Anterior cingulate cortex (tissue), 58 donors: ENCODE measurements at places on chromosomes 16 and 17.

GRCh38 chr17:17001076-17001777 is 29.3 kb upstream of the TNFRSF13B start:
- no peak for DNase-seq

- DNase-seq = no peak
Measured at GRCh38 chr17:47902039-47902744, 6.2 kb downstream of the SP2 start.

GRCh38 chr16:5252791-5253190 is 155.2 kb upstream of the EEF2KMT start:
- no peak for DNase-seq

- peak; percentile 41 for DNase-seq
Measured at GRCh38 chr16:23508589-23509440, 1.5 kb downstream of the GGA2 start.

DNA sequence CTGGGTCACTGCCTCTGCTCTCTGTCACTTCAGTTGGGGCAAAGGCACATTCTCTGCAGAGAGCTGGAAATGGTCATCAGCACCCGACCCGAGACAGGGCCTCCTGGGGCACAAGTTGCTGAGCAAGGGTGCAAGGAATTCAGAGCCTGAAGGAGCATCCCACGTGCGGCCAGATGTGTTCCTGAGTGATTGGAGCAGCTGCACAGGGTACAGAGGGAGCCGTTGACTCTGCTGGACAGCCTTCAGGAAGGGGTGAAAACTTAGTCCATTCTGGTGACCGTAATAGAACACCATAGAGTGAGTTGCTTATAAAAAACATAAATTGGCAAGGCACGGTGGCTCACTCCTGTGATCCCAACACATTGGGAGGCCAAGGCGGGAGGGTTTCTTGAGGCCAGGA is 106.8 kb downstream of the CCDC182 start:
- DNase-seq = no peak

DNA sequence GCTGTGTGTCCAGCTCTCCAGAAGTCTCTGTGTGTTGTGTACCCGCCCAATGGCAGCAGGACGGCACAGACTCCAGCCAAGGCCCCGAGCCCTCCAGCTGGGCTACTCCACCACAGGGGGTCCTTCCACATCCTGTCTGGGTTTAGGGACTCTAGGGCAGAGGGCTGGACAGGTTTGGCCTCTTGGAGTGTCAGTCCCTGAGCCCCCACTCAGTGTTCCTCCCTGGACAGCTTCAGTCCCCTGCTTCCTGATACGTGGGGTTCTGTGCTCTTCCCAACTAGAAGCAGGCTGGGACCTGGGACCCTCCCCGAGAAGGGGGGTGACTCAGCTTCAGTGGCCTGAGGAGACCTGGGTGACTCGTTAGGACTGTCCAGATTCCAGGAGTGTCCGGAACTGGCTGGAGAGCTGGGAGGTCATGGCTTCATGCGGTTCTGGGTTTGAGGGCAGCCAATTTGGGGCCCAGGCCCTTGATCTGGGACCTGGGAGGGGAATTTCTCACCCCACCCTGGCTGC is 4.2 kb downstream of the CDK3 start:
- DNase-seq = no peak

DNA sequence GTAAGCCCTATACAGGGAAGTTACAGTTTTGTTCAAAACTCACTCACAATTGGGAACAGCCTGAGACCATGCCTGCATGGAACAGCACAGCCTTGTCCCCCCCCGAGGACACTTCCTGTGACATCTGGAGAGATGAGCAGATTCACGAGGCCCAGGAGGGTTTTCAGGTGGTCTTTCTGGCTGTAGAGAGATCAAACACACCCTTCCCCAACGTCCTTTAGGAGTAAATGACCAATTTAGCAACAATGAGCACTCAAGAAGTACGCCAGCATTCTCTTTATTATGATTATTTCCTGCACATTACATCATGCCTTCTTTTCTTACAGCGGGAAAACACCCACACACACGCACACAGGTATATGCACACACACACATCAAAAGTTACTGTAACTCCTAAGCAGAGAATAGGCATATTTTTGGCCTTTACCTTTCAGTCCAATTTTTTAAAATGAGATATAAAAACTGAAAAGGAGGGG is 39.0 kb downstream of the ADCY9 start:
- DNase-seq = no peak

- no peak for DNase-seq
Measured at GRCh38 chr17:4162321-4162720, 19.3 kb downstream of the CYB5D2 start.

GRCh38 chr16:12661656-12662172 is 142.0 kb downstream of the CPPED1 start:
- DNase-seq = no peak

DNA sequence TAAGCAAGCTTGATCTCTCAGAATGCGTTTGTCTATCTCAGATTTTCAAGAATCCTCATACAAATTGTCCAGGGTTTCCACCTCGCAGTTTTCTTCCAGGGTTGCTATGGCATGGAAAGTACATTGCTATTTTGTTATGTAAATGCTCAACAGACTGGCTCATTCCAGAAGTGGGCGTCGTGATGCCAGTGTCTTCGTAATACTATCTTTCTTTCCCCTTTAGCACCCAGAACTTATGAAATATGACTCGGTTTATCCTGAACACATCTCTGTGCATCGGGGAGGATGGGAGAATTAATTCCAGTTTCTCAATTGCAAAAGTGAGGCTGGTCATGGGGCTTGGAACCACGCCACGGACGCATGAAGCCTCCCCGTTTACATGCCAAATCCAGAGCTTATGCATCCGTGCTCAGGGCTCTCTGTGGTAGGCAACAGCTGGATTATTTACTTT is 405.0 kb downstream of the WWOX start:
- DNase-seq = no peak

DNA sequence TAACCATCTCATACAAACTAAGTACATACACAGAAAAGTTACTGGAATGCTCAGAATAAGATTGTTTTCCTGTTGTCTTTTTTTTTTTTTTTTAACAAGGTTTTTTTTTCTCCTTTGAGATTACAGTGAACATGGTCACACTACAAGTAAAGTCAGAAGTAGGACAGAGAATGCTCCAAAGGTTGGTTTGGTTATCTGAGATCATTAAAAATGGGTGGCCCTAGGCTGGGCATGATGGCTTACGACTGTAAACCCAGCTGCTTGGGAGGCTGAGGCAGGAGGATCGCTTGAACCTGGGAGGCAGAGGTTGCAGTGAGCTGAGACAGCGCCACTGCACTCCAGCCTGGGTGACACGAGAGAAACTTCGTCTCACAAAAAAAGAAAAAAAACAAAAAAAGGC is 6.9 kb upstream of the ST6GALNAC1 start:
- DNase-seq = no peak

- no peak for DNase-seq
Measured at GRCh38 chr16:22675745-22676540, 138.0 kb upstream of the HS3ST2 start.

DNA sequence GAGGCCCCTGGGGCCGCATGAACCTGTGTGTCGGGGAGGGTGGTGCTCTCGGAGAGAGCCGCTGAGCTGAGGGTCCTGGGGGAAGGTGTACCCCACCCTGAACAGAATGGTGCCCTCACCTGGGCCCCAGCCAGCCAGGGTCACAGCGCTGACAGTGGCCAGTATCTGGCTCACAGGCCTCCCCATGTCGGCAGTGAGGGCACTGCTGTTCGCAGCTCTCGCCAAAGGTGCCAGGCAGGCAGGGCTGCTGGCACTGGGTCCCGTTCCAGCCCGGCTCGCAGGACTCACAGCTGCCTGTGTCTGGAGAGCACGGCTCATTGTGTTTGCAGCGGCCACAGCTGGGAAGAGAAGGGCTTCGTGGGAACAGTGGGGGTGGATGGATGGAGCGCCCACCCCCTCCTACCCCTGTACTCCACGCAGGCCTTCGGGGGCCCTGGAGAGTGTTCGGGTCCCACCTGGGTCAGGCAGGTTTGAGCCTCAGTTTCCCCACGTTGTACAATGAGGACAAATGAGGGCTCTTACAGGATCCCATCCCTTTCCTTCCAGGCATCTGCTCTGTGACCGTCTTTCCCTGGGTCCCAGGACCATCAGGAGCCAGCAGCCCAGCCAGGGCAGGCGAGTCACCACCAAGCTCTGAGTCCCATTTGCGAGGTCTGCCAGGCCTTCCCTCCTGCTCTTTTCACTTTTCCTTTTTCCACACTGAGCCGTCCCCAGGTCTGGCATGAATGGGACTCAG is 5.0 kb downstream of the SCARF1 start:
- DNase-seq = no peak

- DNase-seq = no peak
Measured at GRCh38 chr17:74777901-74778515, 1.9 kb upstream of the NAT9 start.

- DNase-seq = no peak
Measured at GRCh38 chr17:80377798-80378197, 37.2 kb upstream of the ENDOV start.

GRCh38 chr16:49491771-49492761 is 118.5 kb downstream of the C16orf78 start:
- peak; percentile 43 for DNase-seq

DNA sequence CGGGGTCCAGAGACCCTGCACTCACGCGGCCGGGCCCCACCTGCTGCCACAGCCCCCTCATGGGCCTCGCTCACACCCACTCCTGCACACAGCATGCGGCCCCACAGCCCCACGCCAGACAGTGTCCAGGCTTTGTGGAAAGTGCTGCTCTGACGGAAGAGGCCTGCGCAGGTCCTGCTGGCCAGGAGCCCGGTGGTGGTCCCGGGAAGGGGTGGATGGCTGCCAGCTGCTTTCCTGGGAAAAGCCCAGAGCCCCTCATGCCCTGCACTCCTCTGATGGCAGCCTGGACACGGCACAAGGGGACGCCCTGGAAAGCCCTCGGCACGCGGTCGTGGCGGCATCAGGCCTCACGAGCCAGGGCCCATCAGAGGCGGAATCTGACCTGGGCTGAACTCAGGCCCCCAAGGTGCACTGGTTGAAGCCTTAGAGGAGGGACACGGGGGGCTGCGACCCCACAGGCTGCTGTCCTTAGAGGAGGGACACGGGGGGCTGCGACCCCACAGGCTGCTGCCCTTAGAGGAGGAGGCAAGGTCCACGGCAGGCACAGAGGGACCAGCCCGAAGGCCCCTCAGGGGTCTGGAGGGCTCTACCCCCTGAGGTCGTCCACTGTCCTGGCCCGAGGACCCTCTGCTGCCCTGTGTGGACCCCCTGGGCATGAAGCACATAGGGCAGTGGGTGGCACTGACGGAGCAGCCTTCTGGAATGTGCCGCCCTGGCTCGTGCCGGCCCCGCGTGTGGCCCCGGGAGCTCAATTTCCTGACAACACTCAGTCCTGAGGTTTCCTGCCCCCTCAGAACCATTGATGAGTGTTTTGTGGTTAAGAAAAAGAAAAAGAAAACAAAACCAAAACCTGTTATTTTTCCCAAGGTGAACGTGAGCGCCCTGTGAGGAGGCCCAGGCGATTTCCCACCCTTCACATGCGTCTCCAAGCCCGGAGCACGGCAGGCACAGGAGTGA is 22.1 kb downstream of the SOX8 start:
- DNase-seq = no peak

DNA sequence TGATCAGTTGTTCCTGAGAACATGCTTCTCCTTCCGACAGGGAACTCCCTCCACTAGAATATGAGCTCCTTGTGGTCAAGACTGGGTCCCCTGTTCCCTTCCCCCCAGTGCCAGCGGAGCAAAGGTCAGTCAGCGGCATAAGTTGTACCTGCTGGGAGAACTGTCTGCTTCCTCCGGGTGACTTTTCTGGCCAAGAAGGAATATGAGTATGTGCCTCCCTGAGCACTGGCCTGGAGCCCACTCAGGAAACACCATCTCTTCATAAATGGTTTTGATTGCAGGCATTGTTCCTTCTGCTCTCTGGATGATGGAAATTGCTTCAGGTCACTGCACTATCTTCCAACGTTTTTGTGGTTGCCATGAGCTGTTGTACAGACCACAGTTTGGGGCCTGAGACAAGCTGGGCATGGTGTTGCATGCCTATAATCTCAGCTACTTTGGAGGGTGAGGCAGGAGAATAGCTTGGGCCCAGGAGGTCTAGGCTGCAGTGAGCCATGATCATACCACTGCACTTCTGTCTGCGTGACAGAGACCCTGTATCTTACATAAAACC is 2.9 kb upstream of the P4HB start:
- no peak for DNase-seq

DNA sequence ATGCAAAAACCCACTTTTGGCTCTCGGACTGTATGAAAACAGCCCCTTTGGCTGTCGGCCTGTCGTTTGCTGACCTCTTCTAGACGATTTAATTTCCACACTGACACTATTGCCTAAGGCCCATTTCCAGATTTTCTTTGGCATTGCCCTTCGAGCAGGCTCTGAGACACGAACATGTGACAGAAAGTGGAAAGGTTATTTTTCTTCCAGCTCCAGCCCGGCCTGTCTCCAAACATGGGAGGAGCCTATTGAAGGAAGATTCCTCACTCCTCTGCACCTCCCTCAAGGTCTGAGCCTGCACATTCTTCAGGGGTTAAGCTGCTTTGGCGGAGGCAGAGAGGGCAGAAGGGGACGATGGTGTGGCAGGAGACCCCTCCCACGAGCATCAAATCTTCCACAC is 85.9 kb upstream of the FOXF1 start:
- no peak for DNase-seq

DNA sequence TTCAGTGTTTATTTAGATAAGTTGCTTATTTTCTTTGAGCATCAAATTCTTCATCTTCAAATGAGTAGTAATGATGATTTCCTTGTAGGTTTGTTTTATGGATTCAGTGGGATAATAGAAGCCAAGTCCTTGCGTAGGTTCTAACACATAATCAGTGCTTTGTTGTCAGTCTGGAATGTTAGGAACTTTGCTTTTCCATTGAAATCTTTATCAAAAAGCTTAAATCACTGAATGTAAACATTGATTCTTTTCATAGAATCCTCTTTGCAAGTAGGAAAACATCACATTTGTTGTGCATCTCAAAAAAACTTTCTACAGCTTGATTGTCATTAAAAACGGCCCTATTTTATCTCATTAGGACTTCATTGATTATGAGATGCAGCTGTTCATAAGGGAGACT is 490.3 kb upstream of the GOT2 start:
- no peak for DNase-seq

DNA sequence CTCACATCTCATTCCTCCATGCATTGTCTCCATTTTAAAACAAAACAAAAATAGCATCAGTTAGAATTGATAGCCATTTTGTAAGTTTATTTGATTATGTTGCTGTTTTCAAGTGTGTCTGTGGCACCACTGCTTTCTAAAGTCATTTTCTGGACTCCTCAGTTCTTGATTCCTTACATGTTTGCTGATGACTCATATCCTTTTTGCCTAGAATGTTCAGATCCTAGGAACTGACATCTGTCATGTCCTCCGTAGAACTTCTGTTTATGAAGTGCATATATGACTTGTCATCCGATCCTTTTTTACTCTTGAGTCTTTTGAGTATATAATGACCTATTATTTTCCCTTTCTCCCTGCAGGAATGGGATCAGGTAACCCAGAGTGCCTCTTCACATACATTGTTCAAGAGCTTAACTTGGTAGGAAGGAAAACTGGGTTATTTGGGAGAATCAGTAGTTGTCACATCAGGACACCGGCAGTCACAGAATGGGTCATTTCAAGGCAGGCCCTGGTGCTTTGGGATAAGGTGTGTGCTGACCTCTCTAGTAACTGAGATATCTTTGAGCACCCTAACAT is 69.2 kb downstream of the MAP2K4 start:
- DNase-seq = no peak
